Mesothelial cell of epicardium (in vitro differentiated cells): ENCODE measurements at places on chromosomes 2 and 18.

DNA sequence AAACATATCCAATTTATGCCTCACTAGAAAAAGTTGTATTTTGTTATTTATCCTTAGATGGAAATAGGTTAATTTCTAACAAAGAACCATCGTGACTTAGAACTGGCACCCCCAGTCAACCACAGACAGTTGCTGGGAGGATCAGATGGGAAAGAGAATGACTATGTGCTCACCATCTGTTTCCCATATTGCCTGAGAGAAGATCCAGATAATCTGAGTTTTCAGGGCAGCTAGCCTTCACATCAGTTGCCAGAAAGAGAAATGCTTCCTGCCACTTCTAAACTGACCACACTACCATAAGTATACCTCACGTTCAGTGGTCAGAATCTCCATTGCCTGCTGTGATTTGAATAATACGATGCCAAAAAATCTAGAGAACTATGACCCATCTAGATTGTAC, 28.4 kb upstream of the NEB start:
- no peak for DNase-seq

DNA sequence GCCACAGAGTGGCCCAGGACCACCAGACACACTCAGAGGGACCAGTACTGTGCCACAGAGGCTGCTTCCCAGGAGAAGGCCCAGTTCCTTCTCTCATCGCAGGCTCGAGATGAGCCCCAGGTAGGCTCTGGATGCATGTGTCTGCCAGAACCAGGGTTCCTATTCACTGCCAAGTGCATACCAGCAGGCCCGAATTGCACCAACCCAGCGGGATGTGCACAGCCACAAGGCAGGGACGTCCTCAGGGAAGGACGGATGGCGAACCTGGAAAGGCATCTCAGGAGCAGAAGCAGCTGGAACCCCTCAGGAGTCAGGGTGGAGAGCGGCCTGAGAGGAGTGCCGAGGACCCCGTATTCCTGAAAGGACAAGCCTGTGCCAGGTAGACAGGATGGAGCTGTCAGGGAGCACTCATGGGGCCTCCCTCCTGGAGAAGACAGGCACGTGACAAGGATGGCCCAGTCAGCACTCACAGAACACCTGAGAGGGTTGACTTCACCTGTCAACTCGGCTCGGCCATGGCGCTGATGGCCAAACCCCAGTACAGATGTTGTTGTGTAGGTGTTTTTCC, 73.7 kb downstream of the PTGR3 start:
- DNase-seq: no peak

GRCh38 chr2:170878066-170878465, 51.0 kb upstream of the GORASP2 start:
- no peak for DNase-seq

DNA sequence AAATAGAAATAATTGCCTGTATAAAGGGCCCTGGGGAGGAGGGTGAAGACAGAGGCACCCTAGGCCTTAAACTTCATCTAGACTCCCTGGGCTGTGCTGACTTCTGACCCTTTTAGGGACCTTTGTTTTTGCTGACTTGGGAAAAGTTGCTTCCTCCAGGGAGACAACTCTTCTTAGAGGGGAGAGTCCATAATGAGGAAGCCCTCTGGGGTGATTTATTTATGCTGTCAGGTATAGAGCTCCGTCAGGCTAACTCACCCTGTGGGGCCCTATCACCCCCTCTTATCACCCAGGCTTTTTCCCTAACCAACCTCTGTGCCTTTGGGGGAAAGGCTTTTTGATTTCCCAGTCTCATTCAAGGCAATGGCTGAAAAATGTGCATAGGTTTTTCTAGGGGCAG, 8.1 kb downstream of the ONECUT2 start:
- DNase-seq: no peak

DNA sequence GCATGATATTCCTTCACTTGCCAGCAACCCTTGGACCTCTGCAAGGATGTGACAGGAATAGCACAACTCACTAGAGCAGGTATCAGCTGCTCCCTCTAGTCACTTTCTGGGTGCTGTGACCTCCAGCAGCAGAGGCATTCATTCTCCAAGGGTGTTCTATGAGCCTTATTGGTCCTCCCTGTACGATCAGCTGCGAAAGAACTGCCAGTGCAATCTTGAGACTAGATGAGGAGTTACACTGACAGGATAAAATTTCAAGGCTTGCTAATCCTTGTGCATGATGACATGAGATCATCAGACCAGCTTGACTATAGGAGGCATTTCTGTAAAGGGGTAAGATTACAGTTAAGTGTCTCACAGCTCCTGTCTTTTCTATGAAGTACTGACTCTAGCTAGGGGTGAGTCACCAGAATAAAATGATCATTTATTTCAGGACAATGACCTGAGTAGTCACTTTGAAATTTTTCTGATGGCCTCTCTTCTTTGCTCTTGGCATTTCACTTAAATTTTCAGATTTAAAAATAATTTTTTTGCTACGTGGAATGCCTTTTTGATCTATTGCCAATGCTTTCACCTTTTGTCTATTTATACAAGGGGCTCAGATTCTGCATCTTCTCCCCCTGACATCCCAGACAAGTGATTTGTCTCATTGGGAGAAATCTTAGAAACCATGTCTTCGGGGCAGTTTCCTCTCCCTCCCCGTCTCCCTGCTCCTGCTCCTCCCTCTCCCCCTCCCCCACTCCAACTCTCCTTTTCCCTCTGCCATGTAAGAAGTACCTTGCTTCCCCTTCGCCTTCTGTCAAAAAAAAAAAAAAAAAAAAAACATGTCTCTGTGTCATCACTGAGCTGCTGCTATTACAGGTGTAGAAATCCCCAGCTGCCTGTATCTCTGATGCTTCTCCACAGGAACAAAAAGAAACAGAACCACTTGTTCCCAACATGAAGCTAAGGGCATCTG, 49.2 kb upstream of the FRZB start:
- DNase-seq: no peak

DNA sequence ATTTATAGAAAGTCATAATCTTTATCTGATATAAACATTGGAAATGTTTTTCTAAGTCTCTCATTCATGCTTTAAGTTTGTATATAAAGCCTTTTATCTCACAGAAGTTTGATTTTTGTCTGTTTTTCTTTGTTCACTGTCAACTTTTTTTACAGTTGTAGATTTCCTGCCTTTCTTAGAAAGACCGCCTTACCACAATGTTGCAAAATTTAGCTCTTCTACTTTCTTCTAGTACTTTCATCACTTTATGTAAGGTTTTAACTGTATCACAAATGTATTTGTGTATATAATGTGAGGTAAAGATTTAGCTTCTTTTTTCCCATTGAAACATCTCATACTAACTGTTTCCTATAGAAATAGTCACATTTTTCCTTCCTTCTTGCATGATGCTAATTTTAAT, 136.1 kb downstream of the DNAH6 start:
- DNase-seq: no peak

- no peak for DNase-seq
These were observed 520.8 kb downstream of the RNF144A start for GRCh38 chr2:7437716-7438632.

DNA sequence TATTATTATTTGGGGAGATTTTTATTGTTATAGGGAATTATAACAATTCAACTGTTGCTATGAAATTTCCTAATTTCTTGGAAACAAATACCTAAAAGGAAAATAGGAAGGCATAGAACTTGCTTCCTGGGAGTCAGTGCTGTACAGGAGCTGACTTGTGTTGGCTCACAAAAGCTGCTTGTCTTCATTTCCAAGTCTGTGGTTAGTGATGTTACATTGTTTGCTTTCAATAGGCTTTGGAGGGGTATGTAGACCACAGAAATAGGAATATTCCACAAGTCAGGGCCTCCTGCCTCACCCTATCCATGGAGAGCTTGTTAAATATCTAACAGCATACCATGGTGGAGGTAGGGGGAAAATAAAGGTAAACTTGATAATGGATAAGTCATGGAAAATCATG, 688.9 kb upstream of the FAM98A start:
- no peak for DNase-seq

DNA sequence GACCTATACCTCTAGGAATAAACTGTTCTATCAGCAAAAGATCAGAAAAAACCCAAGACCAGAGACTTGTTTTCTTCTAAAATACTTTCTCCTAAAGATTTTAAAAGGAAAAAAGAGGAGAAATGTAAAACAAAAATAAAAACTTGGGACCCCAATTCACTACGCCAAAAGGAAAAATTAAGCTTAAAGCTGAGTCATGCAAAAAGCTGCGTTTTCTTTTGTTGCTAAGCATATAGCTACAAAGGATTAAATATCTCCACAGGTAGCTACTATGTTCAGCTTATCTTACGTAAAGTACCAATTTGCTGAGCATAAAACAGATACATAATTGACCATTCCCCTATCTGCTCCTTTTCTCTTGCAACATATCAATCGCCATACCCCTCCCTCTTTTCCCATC, 950.0 kb upstream of the NXPH2 start:
- DNase-seq: no peak

DNA sequence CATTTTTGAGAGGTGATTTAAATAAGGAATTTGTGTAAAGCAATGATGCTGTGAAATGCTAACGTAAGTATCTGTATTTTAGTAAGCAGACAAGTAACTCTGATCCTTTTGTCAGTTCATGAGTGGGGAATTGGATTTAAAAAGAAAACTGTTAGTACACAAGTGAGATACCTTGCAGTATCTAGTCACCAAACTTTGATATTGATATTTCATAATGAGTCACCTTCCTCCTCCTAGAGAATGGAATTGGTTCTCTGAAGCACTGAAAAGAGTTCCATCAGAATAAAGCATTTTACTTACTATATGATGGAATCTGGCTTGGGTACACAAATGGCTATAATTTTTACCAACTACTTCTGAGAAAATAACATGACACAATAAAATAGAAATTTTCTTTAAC, 232.2 kb downstream of the ZNF804A start:
- DNase-seq: no peak

DNA sequence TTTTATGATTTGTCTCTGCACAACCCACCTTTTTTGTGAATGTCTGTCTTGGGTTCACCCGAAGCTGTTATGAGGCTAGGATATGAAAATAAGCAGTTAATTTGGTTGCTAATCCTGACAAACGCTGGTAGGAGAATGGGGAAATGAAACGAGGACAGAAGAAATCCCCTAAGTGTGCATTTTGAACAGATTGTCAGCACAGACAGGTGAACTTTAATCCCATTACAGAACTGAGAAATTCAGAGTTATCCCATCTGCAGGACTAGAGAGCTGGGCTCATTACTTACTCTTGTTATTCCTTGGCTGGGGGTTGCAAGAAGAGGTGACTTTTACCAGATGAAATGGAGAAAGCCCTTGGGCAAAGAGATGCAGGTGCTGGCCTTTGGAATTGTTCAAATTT, 123.3 kb upstream of the NYAP2 start:
- no peak for DNase-seq

DNA sequence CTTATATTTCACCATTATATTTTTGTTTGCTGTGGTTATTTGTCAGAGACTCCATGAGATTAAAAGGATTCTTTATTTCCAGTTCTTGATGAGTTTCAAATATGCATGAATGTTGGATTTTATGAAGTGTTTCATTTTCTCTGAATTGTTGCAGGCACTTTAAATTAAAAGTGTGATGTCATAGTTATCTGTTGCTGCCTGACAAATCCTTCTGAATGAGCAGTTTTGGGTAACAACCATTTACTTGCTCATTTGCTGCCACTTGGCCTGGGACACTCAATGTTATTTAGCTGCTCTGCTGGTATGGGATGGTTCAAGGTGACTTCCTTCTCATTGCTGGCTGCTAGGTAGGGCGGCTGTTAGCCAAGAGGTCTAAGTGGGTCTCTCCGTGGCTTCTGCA, 173.5 kb downstream of the LPIN1 start:
- DNase-seq: no peak

- DNase-seq: no peak
These were observed 7.7 kb upstream of the MARCHF4 start for GRCh38 chr2:216379977-216380376.

DNA sequence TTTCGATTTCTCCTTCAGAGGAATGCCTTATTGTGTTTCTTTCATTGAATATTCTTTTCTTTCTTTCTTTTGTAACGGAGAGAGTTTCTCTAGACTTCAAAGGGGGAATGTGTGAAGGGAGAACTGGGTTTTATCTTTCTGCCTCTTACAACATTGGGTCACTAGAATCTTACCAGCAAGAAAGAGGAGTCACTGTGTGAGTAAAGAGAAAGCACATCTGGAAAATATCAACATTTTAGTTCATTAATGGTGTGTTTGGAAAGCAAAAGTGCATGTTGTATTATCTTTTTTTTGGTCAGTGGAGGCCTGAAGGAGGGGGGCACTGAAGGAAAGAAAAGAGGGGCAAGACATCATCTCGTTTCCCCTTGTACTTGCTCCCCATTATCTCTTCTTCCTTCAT, 86.6 kb upstream of the THOC1 start:
- no peak for DNase-seq

DNA sequence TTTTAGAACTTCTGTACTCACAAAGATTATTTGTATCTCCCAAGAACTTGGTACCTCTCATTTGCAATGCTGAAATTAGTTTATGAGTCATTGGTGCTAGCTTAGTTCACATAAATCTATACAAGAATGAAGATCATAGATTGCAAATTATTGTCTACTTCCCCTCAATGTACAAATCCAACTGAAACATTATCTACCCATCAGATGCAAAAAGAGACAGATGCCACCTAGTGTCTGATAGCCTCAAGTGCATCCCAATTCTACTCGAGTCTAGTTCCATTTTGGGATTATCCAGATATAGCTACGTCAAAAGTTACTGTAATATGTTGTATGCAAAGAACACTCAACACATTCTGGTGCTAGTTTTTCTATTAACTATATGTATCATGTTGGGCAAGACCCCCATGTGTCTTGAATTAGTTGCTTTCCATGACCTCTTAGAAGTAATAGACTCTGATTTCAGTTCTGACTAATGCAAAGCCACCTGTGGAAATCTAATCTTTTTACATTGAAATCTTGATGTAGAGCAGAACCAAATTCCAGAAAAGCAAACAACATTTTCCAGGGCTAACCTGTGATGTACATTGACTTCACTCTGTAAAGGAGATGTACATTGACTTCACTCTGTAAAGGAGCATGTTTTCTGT, 210.0 kb downstream of the RBM43 start:
- no peak for DNase-seq

DNA sequence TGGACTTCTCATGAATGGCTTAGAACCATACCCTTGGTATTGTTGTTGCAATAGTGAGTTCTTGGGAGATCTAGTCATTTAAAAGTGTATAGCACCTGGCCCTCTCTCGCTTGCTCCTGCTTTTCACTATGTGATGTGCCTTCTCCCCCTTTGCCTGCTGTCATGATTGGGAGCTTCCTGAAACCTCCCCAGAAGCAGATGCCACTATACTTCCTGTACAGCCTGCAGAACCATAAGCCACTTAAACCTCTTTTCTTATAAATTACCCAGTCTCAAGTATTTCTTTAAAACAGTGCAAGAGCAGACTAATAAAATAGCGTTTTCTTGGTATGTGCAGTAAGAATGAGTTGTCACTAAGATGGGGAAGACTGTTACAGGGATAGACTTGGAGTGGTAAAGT, 31.6 kb downstream of the BAZ2B start:
- DNase-seq: no peak

- DNase-seq: no peak
These were observed 13.6 kb upstream of the NFU1 start for GRCh38 chr2:69450735-69451416.

DNA sequence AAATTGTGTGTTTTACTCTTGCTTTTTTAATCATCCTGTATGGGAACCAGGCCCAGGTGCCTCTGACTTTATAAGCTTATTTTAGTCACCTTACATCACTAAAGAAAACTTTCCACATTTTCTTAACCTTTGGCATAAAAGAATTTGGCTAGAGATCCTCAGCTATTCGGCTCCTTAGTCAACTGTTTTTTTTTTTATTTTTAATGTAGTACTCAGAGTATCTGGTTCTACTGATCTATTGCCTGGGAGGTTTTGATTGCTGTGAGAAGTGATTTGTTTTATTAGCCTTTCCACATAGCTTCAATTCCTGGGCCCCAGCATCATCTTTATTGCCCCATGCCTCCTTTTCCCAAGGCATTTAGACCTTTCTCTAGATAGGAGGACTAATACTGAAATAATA, 121.0 kb downstream of the MYO1B start:
- DNase-seq: no peak
